ENCODE measurements at places on chromosomes 3 and 15. TPM values are rescaled to one million over a fixed set of nuclear protein-coding genes. Genes with fewer than 3 reads are reported as not detected.

DNA sequence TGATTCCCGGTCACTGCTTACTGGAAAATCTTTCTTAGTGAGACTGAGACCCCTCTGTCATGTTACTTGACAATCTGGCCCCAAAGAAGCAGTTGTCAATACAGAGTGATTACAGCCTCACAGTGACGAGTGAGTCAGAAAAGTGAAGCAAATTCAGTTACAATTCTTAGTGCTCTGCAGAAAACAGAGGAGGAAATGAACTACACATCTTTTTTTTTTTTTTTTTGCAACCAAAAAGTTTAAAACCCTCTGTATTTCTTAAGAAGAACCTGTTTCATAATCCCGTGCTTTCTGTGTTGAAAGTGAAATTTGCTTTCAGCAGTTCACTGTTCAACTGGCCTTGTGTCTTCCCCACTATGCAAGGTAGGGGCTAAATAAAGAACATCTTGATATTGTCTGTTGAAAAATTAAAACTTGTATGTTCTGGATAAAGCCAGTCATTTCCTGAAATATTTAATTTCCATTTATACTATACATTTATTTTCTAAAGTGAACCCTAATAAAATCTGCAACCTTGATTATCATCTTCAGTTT, 1.9 kb downstream of the AQP9 start:
- no peak for DNase-seq

GRCh38 chr15:75420698-75421097, 30.8 kb downstream of the SIN3A start:
- DNase-seq, result no peak

DNA sequence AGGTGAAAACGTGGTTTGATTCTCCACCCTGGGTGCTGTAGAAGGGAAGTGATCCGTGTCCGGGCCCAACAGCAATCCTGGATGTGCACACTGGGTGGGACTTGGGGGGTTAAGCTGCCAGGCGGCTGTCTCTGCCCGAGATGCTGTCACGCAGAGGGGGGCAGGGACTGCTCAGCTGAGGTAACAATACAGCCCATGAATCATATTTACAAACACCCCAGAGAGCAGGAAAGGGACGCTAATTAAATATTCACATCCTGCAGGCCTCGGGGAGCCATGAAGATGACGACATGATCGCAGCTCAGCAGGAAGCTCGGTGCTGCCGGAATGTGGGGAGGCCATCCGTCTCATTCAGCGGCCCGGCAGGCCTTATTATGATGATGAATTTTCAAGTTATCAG, 17.9 kb upstream of the CRABP1 start:
- DNase-seq, result no peak

DNA sequence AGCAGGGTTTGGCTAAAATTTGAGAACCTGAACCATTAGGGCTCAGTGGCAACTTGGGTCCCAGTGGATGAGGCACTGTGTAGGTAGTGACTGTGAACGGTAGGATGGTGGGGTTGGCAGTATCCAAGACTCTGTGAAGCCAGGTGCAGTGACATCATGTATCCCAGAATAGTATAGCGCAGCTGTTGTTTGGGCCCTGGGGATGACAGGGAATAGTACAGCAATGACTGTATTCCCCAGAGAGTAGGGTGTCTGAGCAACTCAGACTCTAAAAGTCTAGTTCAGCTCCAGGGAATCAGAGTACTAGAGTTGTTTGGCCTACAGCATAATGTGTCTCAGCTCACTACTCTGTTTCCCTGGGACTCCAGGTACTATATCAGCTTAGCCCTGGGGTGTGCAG, 20.7 kb upstream of the PPP2R3A start:
- DNase-seq, result no peak

GRCh38 chr3:13072600-13073325, 466 bp downstream of the IQSEC1 start:
- DNase-seq, result no peak

DNA sequence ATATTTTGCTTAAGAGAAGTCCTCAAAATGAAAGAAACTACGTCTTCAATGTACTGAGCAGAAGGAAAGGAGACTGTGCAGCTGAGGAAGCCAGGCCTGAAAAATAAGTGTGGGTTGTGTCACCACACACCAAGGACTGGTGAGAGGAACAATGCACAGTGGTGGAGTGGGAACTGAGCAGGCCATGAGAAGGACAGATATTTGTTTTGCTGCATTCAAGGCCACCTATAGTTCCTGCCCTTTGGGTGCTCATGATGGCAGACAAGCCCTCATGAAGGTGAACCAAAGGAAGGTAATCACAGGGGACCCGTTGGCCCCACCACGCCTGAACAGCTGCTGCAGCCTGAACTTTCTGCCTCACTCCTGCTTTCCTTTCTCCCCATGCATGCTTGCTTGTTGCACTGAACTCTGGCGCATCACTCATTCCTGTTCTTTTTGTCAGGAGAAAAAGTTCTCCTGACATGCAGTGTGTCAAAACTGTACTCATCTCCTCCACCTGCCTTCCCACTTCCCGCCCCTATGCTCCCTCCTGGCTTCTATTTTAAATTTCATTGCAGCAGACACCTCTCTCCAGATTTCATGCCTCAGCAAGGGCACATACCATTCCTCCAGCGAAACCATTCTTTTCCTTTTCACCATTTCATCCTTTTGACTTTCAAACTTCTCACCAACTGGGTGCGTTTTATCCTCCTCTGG, 2.2 kb upstream of the RNF7 start:
- DNase-seq, result no peak

- no peak for DNase-seq
These were observed 52.2 kb downstream of the FBLN2 start for GRCh38 chr3:13600950-13601691.

GRCh38 chr3:130392266-130392665, 46.8 kb downstream of the COL6A5 start:
- no peak for DNase-seq

- DNase-seq, result no peak
These were observed 4.1 kb upstream of the ACTC1 start for GRCh38 chr15:34799149-34800101.

DNA sequence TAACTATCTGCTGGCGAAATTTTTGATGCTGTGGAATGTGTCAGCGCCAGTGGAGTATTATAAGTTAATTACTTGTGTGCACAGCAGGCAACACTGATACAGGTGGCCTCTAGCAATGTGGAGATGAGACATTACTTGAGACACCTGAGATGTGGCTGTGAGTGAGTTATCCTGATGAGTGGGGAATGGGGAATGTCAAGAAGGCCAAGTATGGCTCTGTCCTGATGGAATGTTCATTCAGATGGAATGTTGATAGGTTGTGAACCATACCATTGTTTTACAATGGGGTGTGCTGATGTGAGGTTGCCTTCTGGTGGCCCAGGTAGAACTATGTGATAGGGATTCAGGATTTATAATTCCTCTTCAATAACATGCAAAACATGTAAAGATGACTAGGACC, 404.8 kb downstream of the PTPRG start:
- no peak for DNase-seq

DNA sequence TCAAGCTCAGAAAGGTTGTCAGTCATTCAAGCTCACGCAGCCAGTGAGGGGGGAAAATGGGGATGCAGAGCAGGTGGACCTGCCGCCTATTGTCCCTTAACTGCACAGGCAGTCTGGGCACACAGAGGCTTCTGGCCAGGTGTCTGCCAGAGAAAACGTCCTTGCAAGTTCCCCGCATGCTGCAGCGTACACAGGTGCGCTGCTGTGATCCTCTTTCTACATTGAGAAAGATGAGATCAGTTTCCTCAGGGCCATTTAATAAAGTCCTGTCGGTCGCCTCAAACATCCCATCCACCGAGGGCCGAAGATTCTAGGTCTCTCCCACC, 445 bp upstream of the TSEN2 start:
- no peak for DNase-seq

DNA sequence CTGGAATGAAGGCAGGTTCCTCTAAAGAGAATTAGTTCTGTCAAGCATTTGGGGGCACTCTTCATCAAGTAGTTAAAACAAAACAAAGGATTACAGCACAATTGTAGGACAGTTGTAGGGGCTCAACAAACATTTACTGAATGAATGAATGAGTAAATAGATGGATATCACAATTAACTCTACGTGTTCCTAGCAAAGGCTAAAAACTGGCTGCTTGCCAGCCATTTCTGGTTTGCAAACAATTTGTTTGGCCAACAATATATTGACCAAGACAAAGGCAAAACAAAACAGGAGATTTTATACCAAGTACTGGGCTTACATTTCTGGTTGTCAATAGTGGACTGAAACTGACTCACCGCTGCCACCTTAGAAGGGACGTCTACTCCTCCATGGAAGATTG, 116.8 kb downstream of the ZNF280D start:
- DNase-seq, result no peak

GRCh38 chr3:33790091-33790490, 8.3 kb upstream of the PDCD6IP start:
- no peak for DNase-seq

DNA sequence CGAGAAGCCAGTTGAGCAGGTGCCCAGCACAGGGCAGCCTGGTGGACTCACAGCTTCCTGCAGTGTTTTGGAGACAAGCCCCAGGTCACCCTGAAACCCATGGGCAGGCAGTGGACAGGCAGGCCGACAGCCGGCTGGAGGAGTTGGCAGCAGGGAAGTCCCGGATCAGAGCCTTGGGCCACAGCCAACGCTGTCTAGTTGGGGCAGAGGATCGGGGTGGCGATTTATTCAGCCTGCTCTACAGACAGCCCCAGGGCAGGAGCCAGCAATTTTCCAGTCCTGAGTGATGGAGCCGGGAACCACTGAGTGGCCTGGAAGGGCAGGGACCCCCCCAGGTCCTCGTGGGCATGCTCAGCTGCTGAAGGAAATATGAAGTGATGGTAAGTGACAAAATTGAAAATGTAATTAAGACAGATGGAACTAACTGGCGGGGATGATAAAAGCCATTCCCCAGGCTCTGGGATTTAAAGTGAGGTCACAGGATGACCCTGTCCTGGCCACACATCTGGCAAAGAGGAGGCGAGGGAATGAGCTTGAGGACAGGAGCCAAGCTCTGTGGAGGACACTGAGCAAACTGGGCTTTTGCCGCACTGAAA, 34.4 kb upstream of the TBC1D21 start:
- DNase-seq, result peak; percentile 8

GRCh38 chr3:77427528-77427927, 387.6 kb downstream of the ROBO2 start:
- no peak for DNase-seq

DNA sequence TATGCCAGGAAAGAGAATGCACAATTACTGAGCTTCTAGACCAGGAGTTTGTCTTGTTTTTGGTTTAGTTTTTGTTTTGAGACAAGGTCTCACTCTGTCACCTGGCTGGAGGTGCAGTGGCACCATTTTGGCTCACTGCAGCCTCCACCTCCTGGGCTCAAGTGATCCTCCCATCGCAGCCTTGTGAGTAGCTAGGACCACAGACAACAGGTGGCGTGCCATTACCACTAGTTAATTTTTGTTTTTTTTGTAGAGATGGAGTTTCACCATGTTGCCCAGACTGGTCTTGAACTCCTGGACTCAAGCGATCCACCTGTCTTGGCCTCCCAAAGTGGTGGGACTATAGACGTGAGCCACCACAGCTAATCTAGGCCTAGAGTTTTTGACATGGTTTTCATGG, 104.4 kb upstream of the CCDC54 start:
- no peak for DNase-seq

DNA sequence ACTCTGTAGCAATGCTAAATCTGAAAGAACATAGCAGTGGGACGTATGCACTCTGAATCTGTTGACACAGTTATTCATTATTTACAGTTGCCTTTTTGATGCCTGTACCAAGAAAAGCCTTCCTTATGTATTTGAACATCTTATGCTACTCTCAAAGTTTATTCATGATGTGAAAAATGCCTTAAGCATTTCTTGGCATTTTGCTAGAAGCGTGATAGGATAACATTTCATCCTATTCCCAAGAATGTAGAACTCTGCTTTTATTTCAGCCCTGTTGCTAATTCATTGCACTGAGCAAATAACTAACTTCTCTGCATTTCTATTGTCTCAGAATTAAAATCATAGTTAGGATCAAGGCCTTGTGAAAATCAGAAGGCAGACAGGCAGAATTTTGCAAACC, 105.5 kb downstream of the STRIT1 start:
- DNase-seq, result no peak

DNA sequence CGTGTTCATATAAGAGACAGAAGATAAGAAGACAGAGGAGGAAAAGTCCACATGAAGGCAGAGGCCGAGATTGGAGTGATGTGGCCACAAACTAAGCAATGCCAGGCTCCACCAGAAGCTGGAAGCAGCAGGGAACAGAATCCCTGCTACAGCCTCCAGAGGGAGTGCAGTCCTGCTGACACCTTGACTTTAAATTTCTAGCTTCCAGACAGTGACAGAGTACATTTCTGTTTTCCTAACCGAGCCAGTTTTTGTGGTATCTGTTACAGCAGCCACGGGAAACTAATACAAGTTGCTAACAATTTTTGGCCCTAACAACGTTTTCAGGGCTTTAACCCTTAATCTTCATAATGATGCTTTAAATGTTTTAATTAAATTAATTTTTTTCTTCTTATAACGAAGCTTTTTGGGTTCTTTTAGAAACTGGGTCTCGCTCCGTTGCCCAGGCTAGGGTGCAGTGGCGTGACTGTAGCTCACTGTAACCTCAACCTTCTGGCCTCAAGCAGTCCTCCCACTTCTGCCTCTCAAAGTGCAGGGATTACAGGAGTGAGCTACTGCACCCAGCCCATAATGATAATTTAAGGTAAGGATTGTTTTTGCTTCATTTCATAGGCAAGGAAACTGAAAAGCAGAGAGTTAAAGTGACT, 202.3 kb upstream of the PROK2 start:
- no peak for DNase-seq

GRCh38 chr3:170007031-170007663, 30.6 kb upstream of the GPR160 start:
- DNase-seq, result no peak

DNA sequence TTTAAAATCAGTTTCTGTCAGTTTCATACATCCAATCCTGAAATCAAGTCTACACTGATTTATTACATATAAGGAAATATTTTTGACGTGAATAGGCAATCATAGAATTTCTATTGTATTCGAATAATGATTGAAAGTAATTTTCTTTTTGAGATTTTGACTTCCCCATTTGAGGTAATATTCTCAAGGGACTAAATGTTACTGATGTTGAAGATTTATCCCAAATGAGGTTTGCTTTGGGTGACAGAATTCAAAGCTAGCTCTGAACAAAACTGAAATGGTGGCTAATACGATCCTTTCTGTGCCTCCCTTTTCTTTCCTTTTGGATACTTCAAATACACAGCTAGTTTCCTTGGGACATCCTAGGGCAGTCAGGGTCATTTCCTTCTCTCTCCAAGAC, 12.9 kb upstream of the CNBP start:
- no peak for DNase-seq

- no peak for DNase-seq
These were observed 68.6 kb upstream of the RPL35A start for GRCh38 chr3:197881270-197881969.

- no peak for DNase-seq
These were observed 305.0 kb downstream of the ZNF385D start for GRCh38 chr3:21446027-21446426.

FBXL2 gene
- total RNA-seq, result 53.8 TPM

ALPK3 gene
- total RNA-seq, result 0.82 TPM

HEG1 gene
- total RNA-seq, result 5.7 TPM

MANF gene
- 33.8 TPM for total RNA-seq

IQCH gene
- total RNA-seq, result 2.9 TPM

NR2E3 gene
- not detected for total RNA-seq

SERPINI2 gene
- total RNA-seq, result 0.41 TPM

ROBO1 gene
- 296 TPM for total RNA-seq
